ENCODE measurements at places on chromosomes 7 and 10.

DNA sequence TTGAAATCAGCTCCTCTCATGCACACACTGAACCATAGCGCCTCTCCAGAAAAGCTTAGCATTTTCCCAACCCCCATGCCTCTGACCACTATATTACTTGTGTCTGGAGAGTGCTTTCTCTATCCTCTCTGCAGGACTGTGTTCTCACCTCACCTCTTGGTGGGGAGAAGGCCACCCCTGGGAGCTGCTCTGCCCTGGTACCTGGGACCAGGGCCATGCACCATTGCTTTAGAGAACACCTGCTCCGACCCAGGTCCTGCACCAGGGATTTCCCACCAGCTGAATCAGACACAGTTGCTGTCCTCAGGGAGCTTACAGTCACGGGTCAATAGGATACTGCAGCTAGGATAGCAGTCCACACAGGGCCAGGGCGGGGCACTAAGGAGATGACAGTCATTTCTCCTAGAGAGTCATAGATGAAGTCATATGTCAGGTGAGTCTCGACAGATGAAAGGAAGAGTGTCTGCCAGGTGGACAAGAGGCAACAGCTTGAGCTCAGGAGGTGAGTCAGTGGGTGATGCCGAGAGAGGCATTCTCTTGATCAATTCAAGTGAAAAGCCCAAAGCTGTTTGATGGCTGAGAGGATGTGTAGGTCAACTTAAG, 619 bp upstream of the LMTK2 start:
- no peak for DNase-seq

DNA sequence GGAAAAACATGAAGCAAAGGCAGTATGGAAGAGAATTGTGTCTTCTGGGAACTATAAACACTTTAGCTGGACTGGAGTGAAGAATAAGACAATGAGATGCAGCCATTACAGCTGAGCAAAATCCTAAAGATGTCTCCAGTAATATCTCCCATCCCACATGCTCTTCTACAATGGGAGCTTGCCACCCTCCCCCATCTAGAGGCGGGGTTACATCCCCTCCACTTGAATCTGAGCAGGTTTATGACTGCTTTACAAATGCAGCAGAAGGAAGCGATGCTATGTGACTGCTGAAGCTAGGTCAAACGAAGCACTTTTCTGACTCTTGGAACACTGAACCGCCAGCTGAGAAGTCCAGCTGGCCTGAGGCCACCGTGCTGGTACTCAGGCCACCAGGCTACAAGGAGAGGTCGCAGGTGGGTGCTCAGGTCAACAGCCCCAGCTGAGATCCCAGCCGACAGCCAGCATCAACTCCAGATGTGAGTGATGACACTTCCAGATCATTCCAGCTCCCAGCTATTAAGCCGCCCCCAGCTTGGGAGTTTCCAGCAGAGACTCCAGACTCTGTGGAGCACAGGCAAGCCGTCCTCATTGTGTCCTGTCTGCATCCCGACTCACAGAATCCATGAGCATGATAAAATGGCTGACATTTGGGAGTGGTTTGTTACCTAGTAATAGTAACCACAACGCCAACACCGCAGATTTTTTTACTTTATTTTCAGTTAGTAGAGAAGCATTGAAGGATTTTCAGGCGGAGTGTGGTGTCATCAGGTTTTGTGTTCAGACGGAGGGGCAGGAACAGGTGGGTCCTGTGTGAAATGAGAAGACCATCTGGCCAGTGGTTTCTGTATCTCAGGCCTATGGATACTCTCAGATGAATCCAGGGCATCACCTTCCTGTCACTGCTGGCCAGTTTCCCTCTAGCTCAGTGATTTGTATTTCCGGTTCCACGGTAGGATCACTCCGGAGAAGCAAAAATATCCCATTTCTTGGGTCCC, 89.3 kb downstream of the NPY start:
- DNase-seq, result no peak

GRCh38 chr7:155490697-155491628, 33.0 kb downstream of the EN2 start:
- DNase-seq, result no peak

DNA sequence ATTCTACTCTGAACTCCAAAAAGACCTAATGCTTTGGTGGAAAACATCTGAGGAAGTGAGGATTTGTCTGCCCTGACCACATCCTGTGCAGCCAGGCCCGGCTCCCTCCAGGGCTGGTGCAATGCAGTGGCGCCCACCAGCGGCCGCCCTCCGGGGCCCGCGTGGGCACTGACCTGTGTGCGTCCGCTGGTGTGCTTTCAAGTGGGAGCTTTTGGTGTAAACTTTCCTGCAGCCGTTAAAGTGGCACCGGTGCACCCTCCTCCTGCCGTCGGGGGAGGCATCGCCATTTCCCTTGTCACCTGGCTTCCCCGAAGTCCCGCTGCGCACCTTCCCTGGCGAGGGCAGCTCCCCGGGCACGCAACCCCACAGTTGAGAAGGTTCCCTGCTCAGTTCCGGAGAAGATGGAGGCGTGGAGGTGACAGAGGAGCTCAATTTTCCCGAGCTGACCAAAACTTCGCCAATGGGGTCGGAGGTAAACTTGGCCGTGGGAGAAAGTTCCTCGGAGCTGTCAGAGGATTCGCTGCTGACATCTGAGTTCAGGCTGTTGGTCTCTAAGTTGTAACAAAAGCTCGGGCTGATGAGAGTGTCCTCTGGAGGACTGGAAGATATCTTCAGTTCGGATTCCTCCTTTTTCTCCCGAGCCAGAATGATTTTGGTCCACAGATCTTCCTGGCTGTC, 3.4 kb downstream of the KLF6 start:
- no peak for DNase-seq

DNA sequence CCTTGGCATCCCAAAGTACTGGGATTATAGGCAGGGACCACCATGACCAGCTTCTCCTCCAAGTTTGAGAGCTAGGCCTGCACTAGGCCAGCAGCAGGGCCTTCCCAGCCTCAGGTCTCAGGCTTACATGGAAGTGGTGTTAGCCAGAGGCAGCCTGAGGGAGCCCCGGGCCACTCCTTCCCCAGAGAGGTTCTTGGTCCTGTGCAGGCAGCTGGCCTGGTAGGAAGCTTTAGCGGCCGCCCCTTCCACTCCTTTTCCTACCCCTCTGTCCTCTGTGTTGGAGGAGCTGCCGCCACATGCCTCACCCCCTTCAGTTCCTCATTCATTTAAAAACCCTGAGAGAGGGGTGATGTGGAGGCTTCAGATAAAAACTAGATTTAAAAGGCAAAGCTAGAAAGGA, 40.3 kb downstream of the TSPAN15 start:
- DNase-seq, result no peak

DNA sequence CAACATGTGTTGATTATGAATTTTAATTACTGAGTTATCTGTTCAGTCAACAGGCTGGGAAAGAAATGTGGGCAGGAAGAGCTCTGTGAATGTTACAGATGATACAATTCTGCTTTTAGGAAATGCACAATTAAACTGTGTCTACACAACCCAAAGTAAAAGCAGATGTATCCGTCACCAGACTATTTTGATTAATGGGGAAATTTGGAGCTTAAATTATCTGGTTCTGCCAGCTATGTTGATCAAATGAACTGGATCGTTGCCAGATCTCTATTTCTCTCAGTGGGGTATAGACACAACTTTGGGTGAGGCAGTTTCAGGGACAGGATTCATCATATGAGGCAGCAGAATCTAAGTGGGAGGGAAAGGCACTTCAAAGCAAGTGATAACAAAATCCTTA, 136.5 kb downstream of the NEUROD6 start:
- DNase-seq, result no peak

DNA sequence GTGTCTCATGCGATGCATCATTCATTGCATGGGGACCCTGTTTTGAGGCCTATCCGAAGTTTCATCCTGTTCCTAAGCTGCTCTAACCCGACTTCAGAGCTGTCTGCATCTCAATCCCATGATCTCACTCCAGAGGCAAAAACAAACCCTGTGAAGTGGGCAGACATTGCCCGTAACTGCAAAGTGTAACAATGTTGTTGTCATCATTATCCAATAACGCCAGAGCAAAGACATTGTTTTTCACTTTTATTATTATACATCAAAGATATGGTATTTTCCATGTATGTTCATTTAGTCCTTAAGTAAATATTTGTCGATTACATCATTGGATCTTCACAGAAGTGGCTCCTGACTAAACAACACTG, 246.7 kb downstream of the KLF6 start:
- DNase-seq, result no peak

DNA sequence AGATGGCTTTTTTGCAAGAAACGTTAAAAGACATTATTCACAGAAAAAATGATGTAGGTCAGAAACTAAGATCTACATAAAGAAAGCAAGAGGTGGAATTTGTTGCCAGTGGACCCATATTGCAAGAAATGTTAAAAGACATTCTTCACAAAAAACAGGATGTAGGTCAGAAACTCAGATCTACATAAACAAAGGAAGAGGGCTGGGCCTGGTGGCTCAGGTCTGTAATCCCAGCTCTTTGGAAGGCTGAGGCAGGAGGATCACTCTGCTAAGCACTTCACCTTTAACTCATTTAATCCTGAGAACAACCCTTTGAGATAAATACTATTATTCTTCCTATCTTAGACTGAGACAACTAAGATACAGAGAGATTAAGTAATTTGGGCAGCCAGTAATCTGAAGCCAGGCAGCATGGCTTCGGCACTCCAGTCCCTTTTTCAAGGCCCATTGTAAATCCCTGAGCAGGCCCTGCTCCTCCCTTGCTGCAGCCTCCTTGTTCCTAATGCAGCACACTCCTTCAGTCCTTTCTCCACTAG, 11.6 kb downstream of the ZFAND4 start:
- no peak for DNase-seq

DNA sequence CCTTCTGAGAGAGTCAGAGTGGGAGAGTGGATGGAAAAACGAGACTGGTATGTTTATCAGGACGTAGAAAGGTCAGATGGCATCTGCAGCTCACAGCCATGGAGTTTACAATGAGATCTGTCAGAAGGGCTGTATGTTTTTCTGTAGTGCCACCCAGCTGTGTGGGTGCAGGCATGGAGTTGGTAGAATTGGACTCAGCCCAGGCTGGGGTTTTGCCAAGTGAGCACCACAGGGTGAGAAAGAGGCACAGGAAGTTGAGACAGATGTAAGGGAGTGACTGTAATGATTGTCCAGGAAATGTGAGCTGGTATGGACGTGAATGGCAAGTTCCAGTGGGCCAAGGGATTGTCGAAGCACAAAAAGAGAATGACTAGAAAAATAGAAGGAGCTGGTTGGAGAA, 9.1 kb upstream of the ZYX start:
- DNase-seq, result no peak

DNA sequence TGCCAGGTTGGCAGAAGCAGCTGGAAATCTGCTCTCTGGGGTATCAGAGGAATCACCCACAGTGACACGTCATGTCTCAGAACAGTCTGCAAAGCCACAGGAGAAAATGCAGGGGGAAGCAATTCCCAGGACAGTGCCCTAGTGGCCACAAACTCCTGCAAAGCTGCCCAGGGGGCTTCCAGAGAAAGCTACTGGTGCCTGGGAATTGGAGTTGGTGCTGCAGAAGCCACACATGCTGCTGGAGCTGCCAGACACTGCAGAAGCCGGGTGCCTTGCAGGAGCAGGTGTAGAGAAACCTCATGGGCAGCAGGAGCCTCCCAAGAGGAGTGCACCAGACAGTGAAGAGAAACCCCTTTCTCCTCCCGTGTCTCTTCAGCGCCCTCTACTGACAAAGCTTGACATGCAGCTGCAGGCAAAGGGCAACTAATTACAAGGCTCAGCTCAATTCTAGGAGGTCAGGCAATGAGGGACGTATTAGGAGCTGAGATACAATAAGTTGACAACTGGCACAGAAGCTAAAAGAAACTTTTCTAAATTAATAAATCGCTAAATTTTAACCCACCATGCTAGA, 30.2 kb upstream of the NUB1 start:
- no peak for DNase-seq

DNA sequence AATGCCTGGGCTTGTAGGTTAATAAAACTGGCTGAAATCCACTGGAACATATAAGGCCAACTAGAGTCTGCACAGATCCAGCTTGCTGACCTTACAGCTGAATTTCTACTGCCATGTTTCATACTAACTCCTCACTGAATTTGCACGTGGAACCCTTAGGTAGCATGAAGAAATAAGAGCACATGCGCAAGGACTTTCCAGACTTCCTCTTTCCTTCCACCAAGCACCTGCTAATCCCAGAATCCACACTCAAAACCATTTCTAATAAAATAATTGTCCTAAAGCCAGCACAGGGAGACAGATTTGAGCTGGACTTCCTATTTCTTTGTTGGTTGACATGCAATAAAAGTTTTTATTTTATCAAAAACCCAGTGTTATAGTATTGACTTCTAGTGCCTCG, 46.8 kb downstream of the NPVF start:
- no peak for DNase-seq

- DNase-seq, result peak; percentile 82
Measured at GRCh38 chr7:151368136-151368571, 26.5 kb downstream of the NUB1 start.

GRCh38 chr10:85862771-85863170, 503.8 kb downstream of the GRID1 start:
- DNase-seq, result no peak

GRCh38 chr7:25853314-25853713, 298.7 kb upstream of the NFE2L3 start:
- no peak for DNase-seq

GRCh38 chr7:134789967-134790685, 10.7 kb downstream of the CALD1 start:
- peak; percentile 59 for DNase-seq

DNA sequence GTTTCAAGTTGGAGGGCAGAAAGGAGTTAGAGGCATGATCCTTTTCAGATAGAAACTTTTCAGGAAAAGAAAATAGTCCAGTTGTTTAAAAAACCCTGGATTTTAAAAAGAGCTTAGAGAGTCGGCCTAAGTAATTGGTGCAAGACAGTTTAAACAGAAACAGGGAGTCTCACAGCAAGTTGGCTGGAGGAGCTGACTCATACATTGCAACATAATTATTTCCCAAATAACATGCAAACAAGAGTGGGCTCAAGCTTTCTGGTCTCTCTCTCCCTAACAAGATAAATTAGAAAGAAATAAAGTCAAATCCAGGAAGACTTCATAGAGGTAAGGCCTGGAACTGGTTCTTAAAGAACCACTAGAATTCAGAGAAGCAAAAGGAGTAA, 100.3 kb upstream of the AGBL3 start:
- no peak for DNase-seq

DNA sequence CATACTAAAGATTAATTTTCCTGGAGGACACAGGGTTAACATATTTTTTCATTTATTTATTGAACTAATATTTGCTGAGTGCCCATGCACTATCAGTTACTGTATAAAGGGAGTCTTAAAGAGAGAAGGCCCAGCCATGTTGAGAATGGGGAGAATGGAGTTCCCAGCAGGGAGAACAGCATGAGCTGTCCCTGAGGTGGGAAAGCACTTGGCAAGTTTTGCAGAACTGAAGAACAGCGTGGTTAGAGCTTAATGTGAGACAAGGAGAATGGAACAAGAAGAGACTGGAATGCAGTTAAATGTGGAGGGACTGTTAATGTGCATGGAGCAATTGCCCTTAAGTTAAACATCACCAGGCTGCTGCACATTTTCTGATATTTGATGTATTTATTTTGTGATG, 435.4 kb downstream of the SUGCT start:
- no peak for DNase-seq

DNA sequence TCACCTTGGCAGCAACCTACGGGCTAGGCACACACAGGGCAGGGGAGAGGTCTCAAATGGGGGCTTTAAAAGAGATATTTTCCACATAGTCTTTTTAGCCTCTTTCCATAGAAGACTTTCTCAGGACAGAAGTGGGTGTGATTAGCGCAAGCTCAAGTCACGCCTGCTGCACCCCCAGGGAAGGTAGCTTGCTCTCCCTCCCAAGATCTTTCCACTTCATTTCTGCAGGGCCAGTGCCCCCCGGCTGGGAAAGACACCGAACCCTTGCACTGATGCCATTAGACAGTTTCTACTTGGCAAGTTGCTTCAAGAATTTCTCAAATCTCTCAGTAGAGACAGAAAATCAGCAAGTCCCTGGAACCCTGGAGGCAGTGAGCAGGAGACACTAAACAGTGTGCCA, 19.4 kb downstream of the CHST15 start:
- no peak for DNase-seq

All from renal pelvis (tissue), 12 donors.